ENCODE measurements at places on chromosomes 2 and 18.

- DNase-seq, result no peak
Measured at GRCh38 chr2:221551864-221552263, 20.2 kb downstream of the EPHA4 start.

GRCh38 chr2:53235836-53236582 lies 531.6 kb upstream of the CHAC2 start:
- no peak for DNase-seq

- DNase-seq, result peak; percentile 31
Measured at GRCh38 chr2:197500503-197501131, 438 bp downstream of the HSPE1 start.

DNA sequence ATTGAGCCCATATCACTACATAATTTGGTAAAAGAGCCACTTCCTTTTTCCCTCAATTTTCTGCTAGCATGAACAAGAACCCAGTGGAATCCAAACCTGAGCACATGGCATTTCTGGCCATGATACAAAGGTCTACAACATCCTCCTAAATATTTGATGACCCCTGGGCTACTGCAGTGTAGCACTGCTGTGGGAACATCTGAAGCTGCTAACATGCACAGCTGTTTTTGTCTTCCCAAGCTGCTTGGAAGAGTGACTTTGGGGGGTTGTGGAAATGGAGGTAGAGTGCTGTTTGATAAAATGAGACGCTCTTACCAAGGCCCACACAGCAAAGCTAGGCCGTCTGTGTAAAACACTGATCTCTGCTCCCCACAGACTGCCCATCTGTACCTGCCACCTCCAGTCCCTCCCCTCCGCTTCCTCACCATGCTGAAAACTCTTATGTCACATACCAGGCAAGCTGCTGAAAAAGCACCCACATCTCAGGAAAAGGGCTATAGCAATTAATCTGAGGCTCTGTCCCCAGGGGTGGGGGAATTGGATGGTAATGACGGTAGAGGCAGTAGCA lies 197.2 kb upstream of the HNRNPA3 start:
- no peak for DNase-seq

DNA sequence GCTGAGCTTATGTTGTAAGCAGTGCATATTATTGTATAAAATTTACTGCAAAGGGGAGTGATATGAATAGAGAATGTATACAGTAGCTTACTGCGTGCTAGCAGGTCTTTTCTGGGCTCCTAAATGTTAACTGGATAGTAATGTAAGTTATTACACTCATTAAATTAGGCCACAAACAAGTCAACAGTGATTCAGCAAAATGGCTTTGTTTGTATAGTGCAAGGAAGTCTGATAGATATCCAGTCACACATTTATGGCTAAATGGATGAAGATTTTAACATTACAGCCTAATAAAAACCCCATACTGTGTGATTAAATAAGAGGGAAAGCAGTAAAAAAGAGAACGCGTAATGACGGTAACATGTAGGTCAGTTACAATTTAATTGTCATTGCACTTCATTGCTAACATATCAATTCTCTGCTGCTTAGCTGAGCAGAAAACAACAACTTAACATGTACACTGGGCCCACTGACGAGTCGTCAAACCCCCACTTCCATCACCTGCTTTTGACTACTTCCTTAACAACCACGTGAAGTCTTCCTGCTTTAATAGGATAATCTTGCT lies 665.0 kb upstream of the FANCL start:
- no peak for DNase-seq

DNA sequence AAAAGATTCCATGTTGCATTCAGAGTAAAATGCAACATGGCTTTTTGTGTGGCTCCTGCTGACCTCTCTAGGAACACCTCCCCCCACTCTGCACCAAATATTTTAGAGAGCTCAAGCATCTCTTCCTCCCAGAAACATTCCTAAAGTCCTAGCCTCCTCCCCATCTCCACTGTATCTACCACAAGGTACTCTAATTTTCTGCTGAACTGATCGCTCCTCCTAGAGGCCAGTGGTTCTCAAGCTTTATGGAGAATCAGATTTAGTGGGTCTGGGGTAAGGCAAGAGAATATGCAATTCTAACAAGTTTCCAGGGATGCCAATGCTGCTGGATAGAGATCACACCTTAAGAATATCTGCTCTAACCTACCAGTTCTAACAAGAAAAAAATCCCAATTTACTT lies 89.5 kb upstream of the HNRNPA3 start:
- no peak for DNase-seq

- peak; percentile 88 for DNase-seq
Measured at GRCh38 chr2:46334389-46335271, 37.4 kb downstream of the EPAS1 start.

DNA sequence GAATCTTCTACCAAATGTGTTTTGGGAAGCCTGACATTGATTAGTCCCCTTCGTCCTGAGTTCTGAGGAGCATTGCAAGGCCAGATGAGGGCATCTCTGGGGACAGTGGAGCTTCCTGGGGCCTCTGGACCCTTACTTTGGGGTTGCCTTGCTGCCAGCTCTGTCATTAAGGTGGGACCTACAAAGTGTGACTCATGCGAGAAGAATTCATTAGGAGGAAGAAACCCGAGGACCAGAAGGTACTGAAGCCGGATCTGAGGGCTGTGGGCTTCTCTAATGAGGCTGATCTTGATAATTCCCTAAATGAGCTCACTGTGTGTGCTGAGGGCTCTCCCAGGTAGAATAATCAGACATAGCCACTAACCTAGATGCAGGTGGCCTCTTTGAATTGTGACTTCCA lies 695 bp upstream of the SCYGR2 start:
- DNase-seq, result no peak

- DNase-seq, result no peak
Measured at GRCh38 chr2:37581433-37581832, 90.0 kb downstream of the CDC42EP3 start.

- no peak for DNase-seq
Measured at GRCh38 chr2:150789376-150789905, 302.0 kb upstream of the RND3 start.

DNA sequence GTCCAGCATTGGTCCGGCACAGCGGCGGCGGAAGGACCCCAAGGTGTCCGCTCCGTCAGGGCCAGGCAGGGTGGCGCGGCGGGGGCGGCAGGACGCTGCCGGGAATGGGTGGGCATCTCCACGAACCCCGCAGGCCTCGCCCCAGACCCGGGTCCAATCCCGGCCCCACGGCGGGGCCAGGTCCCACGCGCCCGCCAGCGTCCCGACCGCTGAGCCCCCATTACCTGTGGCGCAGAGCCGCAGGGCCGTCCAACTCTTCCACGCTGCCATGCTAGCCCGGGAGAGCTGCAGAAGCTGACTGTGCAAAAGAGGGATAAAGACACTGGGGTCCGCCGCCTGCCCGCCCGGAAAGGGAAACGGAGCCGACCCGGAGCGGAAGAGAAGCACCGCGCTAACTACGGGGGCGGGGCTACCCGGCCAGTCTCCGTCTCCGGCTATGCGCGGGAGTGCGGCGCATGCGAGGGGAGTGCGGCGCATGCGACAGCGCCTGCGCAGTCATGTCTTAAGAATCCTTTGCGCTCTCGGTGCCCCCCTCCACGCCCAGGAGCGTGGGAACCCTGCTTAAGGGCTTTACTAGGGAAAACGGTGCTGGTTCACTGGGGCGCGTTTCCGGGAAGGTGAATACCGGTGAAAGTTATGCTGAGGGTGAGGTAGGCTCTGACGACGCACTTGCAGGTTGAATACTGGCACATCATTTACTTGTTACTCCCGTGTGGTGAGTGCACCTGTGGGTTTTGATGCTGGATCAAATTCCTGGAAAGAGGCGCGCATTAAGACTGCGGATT lies at the start of gene TMX3:
Gene TMX3 (minus strand): TSS at position 397 of the 785 bp plus-strand sequence. CDS start 127 bp downstream, at position 270.
- DNase-seq, result peak; percentile 95

Data from suppressor macrophage treated with lipopolysaccharide for 1 hour (primary cell).